ENCODE measurements at places on chromosomes 1 and 21.

- DNase-seq = no peak
These were observed 10.9 kb downstream of the LRRC71 start for GRCh38 chr1:156931211-156931952.

GRCh38 chr1:171438441-171438840, 46.9 kb upstream of the PRRC2C start:
- DNase-seq = no peak

DNA sequence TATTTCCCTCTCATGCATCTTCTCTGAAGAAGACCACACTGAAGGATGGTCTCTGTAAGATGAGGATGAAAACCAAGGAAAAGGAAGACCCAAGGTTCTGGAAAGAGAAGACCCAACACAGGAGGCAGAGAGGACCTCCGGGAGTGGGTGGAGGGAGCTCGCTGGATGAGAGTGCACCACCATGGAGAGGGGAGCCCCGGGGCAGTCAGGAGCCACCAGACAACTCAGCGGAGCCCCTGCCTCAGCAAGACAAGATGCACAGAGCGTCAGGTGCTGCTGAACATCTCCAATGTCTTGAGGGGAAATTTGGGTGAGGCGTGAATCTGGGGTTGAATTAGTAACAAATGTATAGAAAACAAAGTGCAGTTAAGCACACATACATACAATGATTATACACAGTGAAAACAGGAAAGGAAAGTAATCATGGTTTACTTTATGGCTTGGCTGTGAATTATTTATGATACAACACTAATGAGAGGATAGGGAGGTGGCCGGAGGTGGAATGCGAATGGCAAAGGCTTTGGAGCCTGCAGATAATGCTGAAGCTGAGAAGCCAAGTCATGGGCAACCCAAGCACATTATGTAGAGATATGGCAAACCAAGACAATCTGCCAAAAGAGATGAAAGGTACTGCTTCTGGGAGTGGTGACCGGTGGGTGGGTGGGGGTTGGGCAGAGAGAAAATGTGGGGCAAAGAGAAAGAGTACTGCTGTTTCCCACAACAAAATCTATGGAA, 80.4 kb upstream of the EDN2 start:
- no peak for DNase-seq

DNA sequence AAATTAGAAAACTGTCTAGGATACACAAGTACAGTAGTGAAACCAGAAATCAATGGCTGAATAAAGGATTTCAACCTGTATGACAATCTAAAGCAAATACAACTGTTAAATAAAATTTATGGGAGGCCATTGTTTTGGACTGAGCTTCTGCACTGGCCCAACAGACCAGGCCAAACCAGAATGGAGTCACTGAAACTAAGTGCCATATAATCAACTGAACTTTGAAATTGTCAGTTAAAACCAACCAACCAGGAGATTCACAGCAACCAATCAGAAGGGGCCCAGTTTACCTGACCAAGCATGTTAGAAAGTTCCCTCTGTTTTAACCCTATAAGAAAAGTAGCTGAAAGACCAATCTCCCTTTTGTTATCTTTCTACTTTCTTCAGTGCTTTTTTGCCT, 30.5 kb upstream of the SOAT1 start:
- no peak for DNase-seq

Data from nephron progenitor cell (in vitro differentiated cells).